ENCODE measurements at places on chromosomes 2 and 18. TPM values are rescaled to one million over a fixed set of nuclear protein-coding genes. Genes with fewer than 3 reads are reported as not detected.

The APOB gene
- not detected for total RNA-seq

The SPATA3 gene
- not detected for total RNA-seq

The FAHD2A gene
- total RNA-seq: 25.4 TPM

The SPEG gene
- 1.2 TPM for total RNA-seq

The RNPEPL1 gene
- total RNA-seq: 164 TPM

The POTEJ gene
- total RNA-seq: not detected

The APCDD1 gene
- not detected for total RNA-seq

GRCh38 chr2:218298314-218298875, 6.1 kb upstream of the TMBIM1 start:
- DNase-seq: no peak

DNA sequence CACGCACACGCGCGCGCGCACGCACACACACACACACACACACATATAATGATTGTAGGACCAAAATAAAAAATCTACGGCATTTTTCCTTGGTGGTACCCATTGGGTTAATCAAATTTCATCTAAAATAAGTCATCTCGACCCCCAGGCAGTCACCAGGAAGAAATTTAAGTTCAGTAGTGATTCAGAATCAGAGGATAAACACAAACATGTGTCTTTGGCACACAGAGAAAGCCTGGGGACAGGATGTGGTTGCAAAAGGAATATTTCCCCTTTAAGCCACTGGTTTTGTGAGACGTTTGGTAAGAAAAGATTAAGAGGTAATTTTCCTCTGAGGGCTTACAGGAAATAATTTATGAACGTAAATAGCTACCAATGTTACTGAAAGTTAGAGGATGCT, 171.6 kb upstream of the PIEZO2 start:
- DNase-seq: no peak

DNA sequence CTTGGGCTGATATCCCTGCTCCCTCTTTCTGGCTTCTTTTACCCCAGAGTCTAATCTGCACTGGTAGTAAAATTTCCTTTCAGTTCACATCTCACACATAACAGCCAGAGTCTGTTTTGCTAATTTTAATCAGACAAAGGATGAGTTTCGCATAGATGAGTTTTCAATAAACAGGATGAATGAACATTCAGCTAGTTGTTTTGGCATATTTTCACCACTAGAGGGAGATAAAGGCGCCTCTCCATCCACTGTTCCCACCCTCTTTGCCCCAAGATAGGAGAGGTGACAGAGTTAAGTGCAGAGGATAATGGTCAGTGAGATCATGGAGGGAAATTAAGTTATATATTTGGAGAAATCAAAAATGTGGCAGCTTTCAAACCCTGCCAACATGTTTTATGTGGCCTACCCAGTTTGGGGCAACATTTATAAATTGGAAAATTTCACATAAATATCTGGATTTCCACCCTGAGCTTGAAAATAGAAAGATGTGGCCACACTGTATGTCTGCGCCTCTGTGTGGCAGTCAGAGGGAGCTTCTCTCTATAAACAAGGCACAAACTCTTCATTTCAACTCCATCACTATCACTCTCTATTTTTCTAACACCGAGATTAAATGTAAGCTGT, 48.5 kb upstream of the DTNA start:
- no peak for DNase-seq

DNA sequence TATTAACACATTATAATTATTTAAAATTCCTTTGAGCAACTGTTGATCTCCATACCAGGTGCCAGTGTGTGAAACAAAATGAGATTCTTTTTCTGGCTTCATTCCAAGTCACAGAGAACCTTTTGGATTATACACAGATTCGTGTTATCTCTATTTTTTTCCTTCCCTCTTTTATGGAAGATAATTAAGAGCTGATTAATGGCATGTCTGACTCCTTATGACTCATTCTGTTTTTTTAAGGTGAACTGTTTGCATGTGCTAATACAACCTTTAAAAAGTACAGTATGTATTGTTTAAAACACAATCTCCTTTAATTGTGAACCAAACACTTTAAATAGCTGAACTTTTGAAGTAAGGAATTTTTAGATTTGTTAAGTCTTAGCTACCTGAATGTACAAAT, 39.3 kb downstream of the PELI1 start:
- no peak for DNase-seq

- DNase-seq: no peak
These were observed 2.3 kb downstream of the DCAF17 start for GRCh38 chr2:171436307-171436706.

DNA sequence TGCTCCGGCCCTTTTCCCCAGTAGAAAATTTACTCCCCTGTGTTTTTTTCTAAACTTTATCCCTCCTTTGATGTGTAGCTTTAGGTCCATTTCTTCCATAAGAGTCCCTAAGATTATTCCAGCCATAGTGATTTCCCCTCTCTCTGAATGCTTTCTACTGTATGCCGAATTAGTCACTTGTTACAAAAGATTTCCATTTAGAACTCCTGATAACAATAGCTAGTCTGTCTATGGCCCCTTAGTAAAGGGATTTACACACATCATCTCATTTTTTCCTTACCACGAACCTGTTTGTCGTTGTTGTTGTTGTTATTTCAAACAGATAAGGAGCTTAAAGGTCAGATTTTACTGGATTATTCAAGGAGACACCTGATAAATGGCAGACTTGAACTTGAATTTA, 256.1 kb downstream of the PAX3 start:
- DNase-seq: no peak

- no peak for DNase-seq
These were observed 76.3 kb upstream of the WIPF1 start for GRCh38 chr2:174673876-174674275.

DNA sequence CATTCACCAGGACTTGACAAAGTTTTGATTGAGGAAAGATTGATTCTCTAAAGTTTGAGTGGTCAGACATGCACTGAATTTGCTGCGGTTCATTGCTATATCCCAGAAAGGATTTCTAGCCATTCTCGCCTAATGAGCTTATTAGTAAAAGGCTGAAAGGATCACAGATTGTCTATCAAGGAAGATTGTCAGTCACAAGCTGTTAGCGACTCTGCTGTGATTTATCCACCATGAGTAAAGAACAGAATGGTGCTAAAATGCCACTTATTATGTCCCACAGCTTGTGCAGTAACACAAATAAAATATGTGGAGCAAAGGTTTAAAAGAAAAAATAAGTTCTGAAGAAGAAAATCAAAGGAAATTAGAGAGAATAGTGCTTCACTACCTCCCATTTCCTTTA, 701.2 kb upstream of the CDH7 start:
- DNase-seq: no peak

DNA sequence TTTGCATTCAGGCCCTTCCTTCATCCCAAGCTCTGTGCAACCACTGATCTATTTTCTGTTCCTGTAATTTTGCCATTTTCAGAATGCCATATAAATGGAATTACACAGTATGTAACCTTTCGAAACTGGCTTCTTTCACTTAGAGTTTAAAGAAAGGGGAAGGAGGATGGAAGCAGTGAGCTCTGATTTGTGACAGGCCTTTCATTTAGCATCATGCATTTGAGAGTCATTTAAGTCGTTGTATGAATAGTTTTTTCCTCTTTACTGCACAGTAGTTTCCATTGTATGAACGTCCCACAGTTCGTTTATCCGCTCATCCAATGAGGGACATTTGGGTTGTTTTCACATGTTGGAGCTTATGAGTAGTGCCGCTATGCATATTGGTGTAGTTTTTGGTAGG, 67.0 kb downstream of the LBH start:
- no peak for DNase-seq

DNA sequence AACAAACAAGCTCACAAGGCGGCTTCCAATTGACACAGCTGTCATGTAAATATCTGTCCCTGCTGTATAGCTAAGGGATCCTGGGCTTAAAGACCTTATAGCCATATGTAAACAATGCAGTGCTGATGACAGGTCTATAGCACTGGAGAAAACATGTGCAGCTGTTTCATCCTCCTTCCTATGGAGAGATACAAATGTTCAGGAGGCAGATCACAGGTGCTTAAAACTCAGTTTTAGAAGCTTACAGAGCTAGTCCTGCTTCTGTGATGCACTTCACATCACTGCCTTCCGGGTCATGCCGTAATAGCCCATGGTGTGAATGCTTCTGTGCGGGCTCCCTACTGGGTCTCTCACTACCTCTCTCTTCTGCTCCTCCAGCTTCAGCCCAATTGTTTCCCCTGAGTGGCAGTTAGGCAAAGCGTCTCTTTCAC, 262.4 kb upstream of the CHST9 start:
- DNase-seq: no peak

- DNase-seq: no peak
These were observed 147.0 kb downstream of the PID1 start for GRCh38 chr2:229124136-229124535.

DNA sequence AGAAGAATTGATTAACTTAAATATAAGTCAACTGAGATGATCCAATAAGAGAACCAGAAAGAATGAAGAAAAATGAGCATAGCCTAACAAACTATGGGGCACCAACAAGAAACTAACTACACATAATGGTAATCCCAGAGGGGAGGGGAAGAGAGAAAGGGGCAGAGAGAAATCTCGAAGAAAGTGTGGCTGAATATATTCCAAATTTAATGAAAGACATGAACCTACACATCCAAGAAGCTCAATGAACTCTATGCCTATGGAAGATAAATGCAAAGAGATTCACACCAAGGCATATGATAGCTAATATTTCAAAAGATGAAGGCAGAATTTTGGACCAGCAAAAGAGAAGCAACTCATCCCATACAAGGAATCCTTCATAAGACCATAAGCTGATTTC, 649.2 kb downstream of the ZEB2 start:
- DNase-seq: no peak

DNA sequence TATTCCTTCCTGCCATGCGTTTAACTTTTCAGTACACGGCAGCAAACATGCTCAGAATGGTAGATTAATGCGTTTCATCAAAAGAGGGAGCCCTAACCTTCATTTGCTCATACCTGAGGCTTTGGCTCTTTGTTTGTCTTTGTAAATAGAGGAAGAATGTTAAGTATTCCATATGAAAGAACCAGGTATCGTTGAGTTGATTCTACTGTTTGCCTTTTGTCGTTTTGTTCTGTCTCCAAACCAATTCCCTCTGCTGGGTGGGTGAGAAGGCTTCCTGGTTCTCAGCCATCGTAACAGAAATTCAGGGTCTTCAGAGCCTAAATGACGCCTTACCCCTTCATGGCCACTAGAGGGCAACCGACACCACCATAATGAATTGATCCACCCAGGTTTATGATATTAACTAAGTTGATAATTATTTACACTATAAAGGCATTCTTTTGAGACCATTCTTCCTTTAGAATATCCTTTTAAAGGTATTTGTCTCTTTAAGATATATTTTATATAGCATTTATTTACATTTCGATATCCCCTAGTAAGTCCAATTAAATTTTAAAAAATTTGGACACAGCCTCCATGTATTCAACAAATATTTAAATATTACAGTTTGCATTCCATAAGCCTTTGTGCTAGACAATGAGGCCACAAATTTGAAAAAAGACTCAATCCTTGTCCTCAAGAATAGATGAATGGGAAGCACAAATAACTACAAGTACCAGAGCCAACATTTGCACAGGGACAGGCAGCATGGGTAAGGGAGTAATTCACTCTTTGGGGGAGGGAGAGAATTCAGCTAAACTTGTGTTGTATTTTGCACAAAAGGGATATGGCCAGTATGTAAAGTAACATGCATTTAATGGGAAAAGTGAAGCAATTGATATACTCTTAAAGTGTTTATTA, 48.1 kb downstream of the TIMM21 start:
- no peak for DNase-seq

Data from natural killer cell (primary cell).